KG1 (cell line): ENCODE measurements at places on chromosomes 2 and 18.

- peak; percentile 21 for DNase-seq
Observed at GRCh38 chr2:29606104-29607037, 315.0 kb downstream of the ALK start.

GRCh38 chr2:23420840-23421476, 36.0 kb downstream of the KLHL29 start:
- no peak for DNase-seq

GRCh38 chr2:236745420-236746210, 176.0 kb downstream of the ACKR3 start:
- DNase-seq = no peak

DNA sequence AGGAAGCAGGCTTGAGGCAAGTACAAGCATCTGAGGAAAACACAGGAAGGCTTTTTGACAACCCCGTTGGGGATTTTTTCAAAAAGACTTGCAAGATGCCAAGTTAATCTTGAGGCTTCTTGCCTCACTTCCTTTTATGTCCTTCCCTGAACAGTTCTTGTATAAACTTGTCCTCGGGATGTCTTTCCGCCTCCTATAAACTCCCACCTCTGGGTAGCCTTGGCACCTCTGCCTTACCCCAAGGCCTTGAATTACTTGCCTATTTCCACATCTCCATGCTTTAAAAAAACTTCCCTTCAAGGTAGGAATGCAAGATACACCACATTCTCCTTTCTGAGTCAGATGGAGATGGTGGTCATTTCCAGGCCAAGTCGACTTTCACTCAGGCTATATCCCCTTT, 106.4 kb upstream of the RBBP8 start:
- DNase-seq = no peak

DNA sequence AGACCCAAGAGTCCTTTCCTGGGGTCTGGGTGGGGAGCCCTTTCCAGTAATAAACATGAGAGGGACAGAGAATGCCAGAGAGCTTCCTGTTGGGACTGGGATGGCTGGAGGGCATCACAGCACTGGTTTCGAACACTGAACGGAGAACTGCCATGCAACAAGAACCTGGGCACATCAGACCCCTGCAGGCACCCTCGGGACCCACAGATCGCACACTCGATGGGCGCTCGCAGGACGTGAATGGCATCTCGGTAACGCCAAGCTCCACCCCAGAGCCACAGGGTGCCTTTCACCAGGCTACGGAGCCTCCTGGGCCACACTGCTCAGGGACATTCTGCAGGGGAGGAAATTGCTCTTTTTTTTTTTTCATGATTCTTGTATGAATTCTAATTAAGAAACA, 25.1 kb downstream of the SLC66A2 start:
- DNase-seq = no peak

DNA sequence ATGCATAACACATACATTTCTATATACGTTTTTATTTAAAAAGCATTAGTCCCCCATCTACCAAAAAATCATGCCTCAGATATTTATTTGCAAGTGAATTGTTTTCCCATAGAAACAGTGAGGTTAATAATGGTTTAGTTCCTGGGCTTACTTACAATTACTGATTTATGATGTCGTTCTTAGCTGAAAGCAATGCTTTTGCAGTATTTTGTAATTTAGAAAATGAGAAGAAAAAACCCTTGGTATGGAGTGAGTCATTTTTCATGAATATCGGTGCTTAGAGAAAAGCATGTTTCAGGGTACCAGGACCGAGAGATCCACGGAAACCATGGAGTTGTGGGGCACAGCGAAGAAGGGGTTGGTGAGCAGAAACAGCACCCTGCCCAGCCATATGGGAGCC, 12.0 kb upstream of the CDK15 start:
- no peak for DNase-seq

GRCh38 chr18:9336827-9337226, 2.3 kb downstream of the TWSG1 start:
- no peak for DNase-seq

GRCh38 chr2:97669448-97669847, at the start of gene C2orf92:
Gene C2orf92, plus strand, starts transcription at chr2:97669713. Its CDS starts 76 bp downstream, at chr2:97669789.
- no peak for DNase-seq

DNA sequence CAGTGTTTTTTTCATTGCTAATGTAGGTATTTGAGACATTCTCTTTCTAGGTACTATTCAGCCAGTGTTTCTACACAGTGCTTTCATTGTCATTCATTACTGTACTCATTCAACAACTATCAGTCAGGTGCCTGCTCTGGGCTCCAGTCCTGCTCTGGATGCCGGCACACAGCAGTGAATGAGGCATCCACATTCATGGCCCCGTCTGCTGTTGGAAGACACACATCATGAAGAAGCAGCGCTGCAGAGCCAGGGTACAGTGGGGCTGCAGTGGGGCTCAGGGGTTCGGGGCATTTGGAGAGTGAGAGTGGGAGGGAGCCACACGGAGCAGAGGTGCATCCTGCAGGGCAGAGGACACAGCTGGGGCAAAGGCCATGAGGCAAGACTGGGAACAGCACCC, 737.2 kb upstream of the RAB6C start:
- no peak for DNase-seq

DNA sequence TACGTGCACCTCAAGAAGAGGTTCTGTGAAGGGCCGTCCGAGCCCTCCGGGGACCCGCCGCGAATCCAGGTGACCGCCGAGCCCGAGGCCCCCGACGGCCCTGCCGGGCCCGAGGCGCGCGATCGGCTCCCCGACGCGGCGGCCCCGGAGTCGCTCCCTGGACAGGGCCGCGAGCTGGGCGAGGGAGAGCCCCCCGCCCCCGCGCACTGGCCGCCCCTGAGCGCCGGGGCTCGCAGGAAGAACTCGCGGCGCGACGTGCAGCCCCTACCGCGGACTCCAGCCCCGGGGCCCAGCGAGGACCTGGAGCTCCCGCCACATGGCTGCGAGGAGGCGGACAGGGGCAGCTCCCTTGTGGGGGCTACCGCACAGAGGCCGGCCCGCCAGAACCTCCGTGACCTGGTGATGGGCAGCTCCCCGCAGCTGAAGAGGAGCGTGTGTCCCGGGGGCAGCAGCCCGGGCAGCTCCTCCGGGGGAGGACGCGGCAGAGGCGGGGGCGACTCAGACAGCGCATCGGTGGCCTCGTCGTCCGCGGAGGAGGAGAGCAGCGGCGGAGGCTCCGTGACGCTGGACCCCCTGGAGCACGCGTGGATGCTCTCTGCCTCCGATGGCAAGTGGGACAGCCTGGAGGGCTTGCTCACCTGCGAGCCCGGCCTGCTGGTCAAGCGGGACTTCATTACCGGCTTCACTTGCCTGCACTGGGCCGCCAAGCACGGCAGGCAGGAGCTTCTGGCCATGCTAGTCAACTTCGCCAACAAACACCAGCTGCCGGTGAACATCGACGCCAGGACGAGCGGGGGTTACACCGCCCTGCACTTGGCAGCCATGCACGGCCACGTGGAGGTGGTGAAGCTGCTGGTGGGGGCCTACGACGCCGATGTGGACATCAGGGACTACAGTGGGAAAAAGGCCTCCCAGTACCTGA, 812 bp downstream of the SOWAHC start:
- no peak for DNase-seq

DNA sequence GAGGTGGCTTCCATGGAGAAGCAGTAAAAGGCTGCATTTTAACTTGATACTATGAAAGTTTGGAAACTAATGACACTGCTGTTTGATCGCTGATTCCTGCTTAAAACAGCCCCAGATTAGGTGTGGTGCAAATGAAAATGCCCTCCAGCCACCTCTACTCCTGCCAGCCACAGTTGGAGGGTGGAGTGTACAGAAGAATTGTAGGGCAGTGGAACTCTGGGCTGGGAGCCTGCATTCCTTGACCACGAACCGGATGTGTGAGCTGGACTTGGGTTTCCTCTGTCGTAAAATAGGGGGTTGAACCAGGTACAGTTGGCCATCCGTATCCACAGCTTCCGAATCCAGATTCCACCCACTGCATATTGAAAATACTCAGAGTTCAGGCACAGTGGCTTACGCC, 84.6 kb upstream of the RFX8 start:
- no peak for DNase-seq

GRCh38 chr18:46894124-46894523, 23.2 kb downstream of the PIAS2 start:
- DNase-seq = no peak

DNA sequence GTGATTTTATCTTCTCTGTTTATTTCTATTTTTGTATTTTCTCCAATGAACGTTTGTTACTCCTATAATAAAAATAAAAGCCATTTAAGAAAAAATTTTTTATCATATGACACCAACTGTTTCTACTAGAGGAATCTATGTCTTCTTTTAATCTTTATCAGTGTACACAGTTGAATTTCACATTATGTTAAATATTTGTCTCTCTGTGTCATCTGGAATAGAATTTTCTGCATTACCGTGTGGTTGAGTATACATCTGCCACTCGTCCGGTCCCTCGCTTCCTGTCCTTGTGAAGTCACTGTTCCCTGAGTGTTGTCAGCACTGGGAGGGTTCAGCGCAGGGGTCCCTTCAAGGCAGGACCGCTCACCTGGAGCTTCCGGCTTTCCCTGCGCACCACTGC, 99.2 kb downstream of the LDLRAD4 start:
- no peak for DNase-seq

DNA sequence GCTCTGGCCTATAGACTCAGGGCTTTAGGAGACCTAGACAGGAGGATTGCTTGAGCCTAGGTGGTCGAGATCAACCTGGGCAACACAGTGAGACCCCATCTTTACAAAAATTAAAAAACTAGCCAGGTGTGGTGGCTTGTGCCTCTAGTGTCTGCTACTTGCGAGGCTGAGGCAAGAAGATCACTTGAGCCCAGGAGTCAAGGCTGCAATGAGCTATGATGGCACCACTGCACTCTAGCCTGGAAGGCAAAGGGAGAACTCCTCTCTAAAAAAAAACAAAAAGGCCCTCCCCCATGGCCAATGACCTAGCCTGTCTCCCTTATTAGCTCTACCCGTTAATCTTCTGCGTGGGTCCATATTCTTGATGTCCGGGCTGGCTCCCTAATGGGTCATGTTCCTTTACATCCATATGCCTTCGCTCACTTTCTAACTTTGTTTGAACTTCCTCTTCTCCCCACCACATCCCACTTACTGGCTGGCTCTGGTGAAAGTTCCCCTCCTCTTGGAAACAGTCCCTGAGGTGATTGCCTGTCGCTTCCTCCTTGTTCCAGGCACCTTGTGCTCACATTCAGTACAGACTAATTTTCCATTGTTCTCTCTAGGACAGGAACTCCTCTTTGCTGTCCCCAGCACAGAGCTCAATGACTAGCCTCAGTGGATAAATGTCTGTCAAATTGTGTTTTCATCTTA, 103.0 kb downstream of the AFF3 start:
- no peak for DNase-seq

DNA sequence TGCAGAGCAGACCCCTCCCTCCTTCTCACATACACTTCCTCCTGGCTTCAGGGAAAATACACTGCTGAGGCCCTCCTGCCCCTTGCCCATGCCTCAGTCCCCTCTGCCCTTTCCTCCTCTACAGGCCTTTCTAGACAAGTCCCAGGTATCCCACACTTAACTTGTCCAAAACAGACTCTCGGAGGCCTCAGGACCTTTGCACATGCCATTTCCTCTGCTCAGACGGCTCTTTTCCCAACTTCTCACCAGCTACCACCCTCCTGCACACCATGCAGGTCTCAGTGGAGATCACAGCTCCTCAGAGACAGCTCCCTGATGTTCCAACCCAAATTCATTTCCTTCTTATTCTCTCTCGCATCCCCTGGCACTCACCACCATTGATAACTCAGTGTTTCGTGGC, 11.7 kb downstream of the TBC1D8 start:
- DNase-seq = no peak

GRCh38 chr2:154882725-154883124, 184.2 kb downstream of the KCNJ3 start:
- DNase-seq = no peak

- no peak for DNase-seq
Observed at GRCh38 chr2:171522788-171523087, 464 bp downstream of the CYBRD1 start.

DNA sequence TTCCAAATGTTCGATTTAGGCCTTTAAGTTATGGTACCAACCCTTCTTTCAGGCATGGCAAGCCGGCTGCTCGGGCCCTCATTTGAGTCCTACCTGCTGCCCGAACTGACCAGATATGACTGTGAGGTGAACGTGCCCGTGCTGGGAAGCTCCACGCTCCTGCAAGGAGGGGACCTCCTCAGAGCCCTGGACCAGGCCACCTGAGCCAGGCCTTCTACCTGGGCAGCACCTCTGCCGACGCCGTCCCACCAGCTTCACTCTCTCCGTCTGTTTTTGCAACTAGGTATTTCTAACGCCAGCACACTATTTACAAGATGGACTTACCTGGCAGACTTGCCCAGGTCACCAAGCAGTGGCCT, 87.2 kb downstream of the EPAS1 start:
- no peak for DNase-seq
